Activated CD4-positive, alpha-beta T cell treated with anti-CD3 and anti-CD28 coated beads, Interleukin-2, amount 10 ng/mL, durations not matched to agents 24 days and 14 days (primary cell): ENCODE measurements at places on chromosomes 13 and 19. TPM values are rescaled to one million over a fixed set of nuclear protein-coding genes. Genes with fewer than 3 reads are reported as not detected.

DNA sequence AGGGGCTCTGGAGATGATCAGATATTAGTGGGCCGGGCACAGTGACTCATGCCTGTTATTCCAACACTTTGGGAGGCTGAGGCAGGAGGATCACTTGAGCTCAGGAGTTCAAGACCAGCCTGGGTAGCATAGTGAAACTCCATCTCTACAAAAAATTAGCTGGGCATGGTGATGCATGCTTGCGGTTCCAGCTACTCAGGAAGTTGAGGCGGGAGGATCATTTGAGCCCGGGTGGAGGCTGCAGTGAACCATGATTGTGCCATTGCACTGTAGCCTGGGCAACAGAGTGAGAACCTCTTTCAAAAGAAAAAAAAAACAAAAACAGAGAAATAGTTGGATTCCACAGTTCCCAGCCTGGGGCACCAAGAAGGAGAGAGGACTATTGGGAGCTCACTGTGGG lies 17.9 kb upstream of the SHFL start:
- no peak for DNase-seq

- no peak for DNase-seq
These were observed 67.0 kb downstream of the LATS2 start for GRCh38 chr13:20994441-20994821.

- DNase-seq, result no peak
These were observed 123.4 kb downstream of the DPF1 start for GRCh38 chr19:38100589-38100988.

DNA sequence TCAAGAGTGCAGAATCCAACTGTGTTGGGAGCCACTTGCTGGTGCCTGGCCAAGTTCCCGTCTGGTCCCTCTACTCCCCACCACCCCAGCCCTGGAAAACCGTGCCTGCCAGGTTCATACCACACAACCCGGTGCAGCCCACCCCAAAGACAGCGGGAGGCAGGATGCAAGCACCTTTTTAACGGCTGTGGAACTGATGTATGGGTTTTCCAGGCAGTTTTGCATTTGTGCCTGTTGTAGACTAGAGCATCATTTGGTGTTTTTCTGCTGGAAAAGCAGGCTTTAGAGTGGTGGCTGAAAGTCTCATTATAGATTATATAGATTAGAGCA lies 13.5 kb downstream of the TFDP1 start:
- DNase-seq, result no peak

- no peak for DNase-seq
These were observed 342.7 kb upstream of the SGCG start for GRCh38 chr13:22837980-22838647.

GRCh38 chr13:85486663-85487062 lies 312.6 kb downstream of the SLITRK6 start:
- no peak for DNase-seq

- no peak for DNase-seq
These were observed 225.8 kb downstream of the OXGR1 start for GRCh38 chr13:96768524-96768923.

DNA sequence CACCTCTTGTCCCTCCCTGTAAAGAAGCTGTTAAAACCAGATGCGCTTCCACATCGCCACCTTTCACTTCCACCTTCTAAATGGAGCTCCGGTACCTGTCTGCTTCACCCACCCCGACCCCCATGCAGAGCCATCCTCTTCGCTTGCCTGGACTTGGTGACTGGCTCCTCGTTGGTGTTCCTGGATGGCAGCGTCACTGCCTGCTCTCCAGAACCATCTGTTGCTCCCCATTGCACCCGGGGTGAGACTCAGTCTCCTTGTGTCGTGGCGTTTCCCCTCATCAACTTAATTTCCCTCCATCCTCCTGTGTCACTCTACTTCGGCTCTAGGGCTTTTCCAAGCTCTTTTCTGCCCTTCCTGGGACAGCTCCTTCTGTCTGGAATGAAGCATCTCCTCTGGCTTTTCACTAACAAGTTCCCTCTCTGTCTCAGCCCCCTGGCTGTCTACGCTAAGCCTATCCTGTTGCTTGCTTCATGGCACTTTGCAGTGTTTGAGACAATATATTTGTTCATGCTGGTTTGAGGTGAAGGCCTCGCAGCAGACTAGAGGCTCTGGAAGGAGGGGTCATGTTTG lies 10.3 kb downstream of the CEBPG start:
- no peak for DNase-seq

DNA sequence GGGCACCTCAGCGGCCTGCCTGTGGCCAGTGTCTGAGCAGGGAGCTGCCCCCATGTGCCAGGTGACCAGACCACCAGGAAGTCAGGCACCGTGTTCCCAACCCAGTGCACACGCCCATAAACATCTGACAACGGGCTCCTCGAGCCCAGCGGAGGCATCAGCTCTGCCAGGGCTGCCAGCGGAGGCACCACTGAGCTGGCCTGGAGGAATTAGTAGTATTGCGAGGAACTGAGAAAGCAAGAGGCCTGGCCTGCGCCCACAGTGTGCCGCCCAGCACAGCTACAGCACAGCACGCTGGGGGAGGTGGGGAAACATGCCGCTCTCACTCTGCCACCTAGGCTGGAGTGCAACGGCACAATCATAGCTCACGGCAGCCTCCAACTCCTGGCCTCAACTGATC lies 44.6 kb downstream of the ANKRD27 start:
- no peak for DNase-seq

GRCh38 chr19:12293777-12294248 lies 870 bp downstream of the ZNF44 start:
- DNase-seq, result peak; percentile 88

GRCh38 chr19:30376826-30377425 lies 4.7 kb downstream of the ZNF536 start:
- DNase-seq, result no peak

DNA sequence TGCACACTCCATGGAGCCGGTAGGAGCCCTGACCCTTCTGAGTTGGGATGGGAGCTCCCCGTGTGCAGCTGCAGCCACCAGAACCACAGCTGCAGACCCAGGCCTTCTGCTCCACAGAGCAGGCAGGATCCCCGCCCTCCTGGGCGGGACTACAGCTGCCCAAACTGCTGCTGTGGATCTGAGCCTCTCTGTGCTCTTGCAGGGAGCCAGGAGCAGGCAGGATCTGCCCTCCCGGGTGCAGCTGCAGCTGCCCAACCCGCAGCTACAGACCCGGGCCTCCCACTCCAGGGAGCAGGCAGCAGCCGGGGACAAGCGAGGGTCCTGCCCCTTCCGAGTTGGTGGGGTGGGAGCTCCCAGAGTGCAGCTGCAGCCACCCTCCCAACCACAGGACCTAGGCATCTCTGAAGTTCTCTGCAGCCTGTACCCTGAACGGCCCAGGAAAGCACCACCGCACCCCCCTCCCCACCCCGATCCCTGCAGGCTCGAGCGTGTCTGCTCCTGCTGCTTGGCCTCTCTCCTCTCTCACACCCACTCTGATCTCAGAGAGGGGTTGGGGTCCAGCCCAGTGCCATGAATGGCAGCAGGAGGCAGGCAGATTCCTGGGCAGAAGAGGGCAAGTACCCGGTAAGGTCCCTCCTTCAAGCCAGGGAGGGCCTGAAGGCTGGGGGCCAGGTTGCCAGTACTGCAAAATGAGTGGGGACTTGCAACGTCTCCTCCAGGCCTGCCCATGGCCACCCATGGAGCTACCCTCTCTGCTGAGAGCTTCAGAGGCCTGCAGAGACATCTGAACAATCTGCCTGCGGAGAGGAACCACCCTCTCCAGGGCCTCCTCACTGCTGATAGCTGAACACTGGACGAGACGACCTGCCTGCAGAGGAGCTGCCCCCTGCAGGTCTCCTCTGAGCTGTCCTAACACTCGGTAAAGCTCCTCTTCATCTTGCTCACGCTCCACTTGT lies 16.4 kb upstream of the EMP3 start:
- DNase-seq, result no peak

GRCh38 chr19:46722004-46722380 lies 5.1 kb upstream of the PRKD2 start:
- no peak for DNase-seq

The EXOC3L2 gene
- not detected in 2 replicates for total RNA-seq

The GPR4 gene
- total RNA-seq, result not detected in 2 replicates

The ATP12A gene
- total RNA-seq, result 0.23 and 0.28 TPM in 2 replicates

The ZNF726 gene
- total RNA-seq, result 12.8 and 16.3 TPM in 2 replicates

The IZUMO2 gene
- not detected in 2 replicates for total RNA-seq

The ZNF649 gene
- total RNA-seq, result 10.7 and 11.0 TPM in 2 replicates

The UBA52 gene
- total RNA-seq, result 1,581 and 1,604 TPM in 2 replicates

The ARL11 gene
- 0.65 and 0.76 TPM in 2 replicates for total RNA-seq
